T-helper 1 cell (primary cell): ENCODE measurements at places on chromosomes 2 and 18.

- DNase-seq, result no peak
Observed at GRCh38 chr2:104825124-104825865, 28.6 kb upstream of the POU3F3 start.

DNA sequence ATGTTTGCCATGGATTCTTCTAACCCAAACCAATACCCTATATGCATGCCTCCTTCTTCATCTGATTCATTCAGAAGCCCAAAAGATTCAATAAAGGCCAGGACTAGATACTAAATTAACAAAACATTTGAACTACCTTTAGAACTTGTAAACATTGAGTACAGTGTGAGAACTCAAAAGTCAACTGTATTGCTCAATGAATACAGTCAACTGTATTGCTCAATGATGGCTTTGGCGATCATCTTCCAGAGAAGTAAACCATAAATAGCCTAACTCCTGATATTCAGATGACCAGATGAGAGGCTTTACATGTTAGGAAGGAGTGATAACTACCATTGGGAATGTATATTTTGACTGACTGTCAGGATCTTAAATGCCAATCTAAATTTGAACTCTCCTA is 206.5 kb upstream of the ITGA4 start:
- no peak for DNase-seq

DNA sequence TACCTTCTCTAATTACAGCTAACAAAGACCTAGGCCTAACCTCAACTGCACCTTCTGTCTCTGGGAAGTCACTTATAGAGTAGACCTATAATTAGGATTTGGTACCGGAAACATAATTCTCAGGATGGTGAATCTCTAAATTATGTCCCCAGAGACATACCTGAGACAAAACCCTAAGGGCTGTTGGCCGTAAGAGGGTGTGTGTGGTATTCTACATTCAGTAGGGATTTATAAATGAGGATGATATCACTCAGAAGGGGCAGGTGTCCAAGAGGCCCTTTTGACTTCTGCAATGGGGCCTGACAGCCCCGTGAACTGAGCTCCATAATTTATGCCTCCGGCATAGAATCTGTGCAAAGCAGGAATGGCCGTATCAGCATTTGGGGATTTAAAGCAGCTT is 13.5 kb upstream of the DARS1 start:
- DNase-seq, result no peak

GRCh38 chr2:38509947-38510326 is 92.8 kb downstream of the HNRNPLL start:
- no peak for DNase-seq

DNA sequence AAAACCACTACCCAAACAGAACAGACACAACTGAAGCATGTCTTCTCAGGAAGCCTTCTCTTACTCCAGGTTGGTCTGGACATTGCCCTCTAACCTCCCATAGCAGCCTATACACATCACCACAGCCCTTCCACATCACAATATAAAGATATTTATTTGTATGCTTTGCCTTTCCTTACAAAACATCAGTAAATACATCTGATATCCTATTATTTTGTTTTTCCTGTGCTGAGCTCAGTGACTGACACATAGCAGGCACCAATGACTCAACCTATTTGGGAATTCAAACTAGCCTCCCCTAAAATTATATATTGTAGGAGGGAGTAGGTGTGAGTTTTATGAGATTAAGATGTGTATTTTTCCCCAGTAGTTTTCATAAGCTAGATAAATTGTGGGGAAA is 28.8 kb downstream of the SLC40A1 start:
- no peak for DNase-seq

- DNase-seq, result no peak
Observed at GRCh38 chr2:144682248-144682647, 162.3 kb upstream of the ZEB2 start.

DNA sequence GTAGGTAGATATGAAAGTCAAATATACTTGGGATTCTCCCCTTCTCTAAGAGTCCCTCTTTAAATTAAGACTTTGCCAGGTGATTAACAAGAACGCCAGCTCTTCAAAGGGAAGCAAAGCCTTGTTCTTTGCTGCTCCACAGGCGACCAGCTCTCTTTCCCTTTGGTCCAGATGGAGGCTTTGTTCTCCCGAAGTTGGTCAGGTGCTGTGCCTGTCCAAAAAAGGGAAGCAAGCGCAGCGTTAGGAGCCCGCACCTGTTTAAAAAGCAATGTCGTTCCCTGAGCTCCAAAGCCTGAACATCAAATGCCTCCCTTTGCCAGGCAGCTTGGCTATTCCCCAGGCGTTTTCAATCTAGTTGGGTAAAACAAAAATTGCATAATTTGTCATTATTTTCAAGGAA is 1913.1 kb upstream of the PIK3C3 start:
- no peak for DNase-seq

DNA sequence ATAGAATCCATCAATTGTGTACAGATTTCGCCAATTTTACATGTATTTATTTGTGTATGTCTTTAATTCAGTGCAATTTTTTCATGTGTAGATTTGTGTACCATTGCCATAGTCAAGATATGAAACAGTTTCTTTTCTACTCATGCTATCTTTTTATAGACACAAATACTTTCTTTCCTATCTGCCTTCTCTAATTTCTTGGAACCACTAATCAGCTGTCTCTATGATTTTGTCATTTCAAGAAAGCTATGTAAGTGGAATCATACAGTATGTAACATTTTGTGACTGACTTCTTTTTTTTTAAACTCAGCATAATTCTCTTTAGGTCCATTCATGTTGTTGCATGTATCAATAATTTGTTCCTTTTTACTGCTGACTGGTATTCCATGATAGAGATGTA is 33.3 kb downstream of the KIAA1328 start:
- DNase-seq, result no peak

GRCh38 chr18:60537074-60537473 is 164.5 kb upstream of the MC4R start:
- no peak for DNase-seq

DNA sequence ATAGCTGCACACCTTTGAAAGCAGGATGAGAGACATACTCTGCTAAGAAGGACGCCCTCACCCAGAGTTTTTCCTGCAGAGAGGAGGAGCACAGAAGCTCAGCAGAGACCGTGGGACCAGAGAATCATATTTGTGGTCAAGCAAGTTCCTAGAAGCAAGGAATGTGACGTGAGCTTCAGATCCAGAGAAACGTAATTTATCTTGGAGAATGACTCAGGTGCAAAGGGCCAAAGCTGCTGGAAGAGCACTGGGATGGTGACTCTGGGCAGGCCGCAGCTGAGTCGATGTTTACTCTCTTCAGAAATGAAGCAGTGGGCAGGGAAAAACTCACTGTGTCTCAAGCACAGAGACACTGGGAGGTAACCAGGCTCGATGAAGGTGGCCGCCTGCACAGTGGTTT is 50.1 kb upstream of the IGFBP2 start:
- no peak for DNase-seq

GRCh38 chr18:28174181-28174905 is 2.6 kb downstream of the CDH2 start:
- no peak for DNase-seq

GRCh38 chr2:59073286-59073685 is 832.2 kb upstream of the FANCL start:
- DNase-seq, result no peak

- no peak for DNase-seq
Observed at GRCh38 chr2:80026040-80026729, 278.4 kb downstream of the LRRTM1 start.

- no peak for DNase-seq
Observed at GRCh38 chr18:25517881-25518715, 166.1 kb upstream of the ZNF521 start.

DNA sequence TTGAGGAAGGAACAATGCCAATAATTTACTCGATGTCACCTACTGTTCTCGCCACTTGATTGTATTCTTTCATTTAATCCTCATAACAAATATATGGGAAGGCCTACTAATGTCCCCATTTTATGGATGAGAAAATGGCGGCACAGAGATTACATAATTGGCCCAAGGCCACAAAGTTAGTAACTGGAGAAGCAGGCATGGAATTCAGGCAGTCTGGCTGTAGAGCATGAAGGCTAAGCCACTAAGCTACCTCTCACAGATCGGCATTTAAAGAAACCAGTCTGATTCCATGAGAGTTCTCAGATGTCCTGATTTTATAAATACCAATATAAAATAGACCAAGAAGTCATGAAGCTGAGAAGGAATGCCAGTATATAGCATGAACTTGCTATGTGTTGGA is 121.8 kb upstream of the EPAS1 start:
- DNase-seq, result no peak

DNA sequence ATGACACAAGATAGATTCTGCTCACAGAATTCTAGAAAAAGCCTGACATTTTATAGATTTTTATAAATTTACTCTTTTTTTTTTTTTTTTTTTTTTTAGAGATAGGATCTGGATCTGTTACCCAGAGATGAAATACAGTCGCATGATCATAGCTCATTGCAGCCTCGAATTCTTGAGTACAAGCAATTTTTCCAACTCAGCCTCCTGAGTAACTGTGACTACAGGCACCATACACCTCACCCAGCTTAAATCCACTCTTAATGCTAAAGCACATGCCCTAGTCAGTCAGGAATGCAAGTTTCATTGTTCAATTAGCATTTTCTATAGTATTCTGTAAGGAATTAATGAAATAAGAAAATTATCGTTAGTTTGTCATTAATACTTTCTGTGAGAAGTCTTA is 32.1 kb upstream of the WDR75 start:
- no peak for DNase-seq

DNA sequence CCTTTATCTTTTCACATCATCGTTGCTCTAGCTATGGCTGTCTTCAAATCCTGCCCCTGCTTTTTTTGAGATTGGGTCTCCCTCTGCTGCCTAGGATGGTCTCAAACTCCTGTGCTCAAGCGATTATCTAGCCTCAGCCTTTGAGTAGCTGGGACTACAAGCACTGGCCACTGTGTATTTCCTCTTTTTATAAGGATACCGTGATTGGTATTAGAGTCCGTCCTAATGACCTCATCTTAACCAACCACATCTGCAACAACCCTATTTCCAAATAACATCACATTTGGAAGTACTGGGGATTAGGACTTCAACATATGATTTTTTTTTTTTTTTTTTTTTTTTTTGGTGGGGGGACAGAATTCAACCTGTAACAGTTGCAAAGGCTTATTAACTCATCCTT is 9.1 kb downstream of the RESP18 start:
- no peak for DNase-seq

- DNase-seq, result no peak
Observed at GRCh38 chr18:69878213-69878933, 69.3 kb downstream of the CD226 start.

DNA sequence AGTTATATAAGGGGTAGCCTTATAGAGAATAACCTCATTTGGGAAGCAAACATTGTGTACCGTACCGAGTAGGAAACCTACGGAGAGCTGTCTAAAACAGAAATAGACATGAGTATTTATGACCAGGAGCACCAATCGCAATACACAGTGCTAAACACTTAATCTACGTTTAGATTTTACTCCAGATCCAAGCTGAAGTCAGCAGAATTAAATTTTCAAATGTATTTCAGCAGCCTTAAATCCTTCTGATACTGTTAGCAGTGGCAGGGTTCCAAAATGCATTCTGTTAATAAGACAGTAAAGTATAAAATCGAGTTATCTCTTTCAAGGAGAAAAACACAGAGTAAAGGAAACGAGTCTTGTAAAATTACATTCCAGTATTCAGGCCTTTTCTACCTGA is 118.1 kb upstream of the ZNF521 start:
- DNase-seq, result no peak

- no peak for DNase-seq
Observed at GRCh38 chr2:178674122-178674521, 133.1 kb downstream of the TTN start.

- DNase-seq, result no peak
Observed at GRCh38 chr18:57125627-57126026, 21.3 kb upstream of the BOD1L2 start.

DNA sequence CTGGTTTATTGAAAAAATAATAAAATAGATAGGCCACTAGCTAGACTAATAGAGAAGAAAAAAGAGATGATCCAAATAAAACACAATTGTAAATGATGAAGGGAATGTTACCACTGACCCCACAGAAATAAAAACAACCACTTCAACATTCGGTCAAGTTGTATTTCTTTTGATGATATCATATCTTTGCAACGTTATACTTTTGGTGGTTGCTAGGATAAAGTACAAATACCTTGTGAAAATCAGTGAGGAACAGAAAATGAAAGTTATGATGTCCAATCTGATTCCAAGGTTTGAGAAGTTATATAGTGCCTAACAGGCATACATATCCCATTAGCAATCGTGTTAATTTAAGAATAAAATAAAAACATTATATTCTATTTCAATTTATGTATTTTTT is 6.6 kb upstream of the ASNSD1 start:
- DNase-seq, result no peak

DNA sequence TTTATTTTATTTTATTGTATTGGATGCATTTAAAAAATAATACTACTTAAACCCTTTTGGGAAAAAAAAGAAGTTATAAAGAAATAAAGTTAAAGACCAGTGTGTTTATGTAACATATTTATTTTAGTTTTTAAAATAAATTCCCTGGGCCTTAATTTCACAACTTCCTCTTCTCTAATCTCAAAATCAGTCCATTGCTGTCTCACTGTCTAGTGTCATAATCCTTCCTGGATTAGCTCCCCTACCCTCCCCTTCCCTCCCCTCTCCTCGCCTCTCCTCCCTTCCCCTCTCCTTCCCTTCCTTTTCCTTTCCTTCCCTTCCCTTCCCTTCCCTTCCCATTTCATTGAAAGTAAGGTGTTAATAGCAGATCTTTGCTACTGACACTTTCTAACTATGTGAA is 40.3 kb upstream of the ZEB2 start:
- no peak for DNase-seq

DNA sequence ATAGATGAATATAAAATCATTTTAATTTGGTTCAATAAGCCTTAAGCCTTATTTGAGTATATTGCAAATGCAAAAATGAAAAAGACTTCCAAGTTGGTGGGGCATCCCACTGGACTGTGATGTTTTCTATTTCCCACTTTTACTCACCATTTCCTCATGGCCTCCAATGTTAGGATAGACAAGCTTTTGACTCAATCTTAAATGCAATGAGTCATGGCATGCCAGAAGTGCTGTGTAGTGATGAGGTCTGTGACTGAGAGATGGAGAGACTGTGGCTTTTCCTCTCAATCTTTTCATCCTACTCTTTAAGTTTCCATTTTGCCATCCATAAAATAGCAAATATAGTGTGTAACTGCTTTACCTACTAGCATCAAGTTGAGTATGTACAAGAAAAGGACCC is 1401.2 kb upstream of the CELF4 start:
- DNase-seq, result no peak

- no peak for DNase-seq
Observed at GRCh38 chr18:51195086-51195450, 2.4 kb downstream of the MEX3C start.

DNA sequence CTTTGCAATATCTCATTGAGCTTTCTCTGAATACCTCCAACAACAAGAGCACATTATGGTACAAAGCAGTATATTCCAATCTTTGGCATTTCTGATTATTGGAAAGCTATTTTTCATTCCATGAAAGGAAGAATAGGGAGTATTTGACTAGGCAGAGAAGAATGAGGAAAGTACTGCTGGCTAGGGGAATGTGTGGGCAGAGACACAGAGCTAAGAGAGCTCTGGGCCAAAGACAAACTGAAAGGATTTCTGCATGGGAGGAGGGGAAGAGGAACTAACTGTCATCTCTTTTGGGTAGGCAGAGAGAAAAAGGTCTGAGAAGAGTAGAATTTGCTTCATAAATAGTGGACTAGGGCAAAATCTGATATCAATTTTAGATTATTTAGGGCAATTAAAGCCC is 150.8 kb downstream of the CCDC85A start:
- no peak for DNase-seq
